Panc1 (cell line): ENCODE measurements at places on chromosomes 16 and 17. TPM values are rescaled to one million over a fixed set of nuclear protein-coding genes. Genes with fewer than 3 reads are reported as not detected.

KRTAP29-1 gene
- total RNA-seq = not detected

SP2 gene
- 25.6 TPM for total RNA-seq

MYH13 gene
- not detected for total RNA-seq

MYH2 gene
- not detected for total RNA-seq

- no peak for DNase-seq
Measured at GRCh38 chr17:43695970-43696865, 34.5 kb upstream of the MEOX1 start.

GRCh38 chr17:63116967-63117830, 151.2 kb downstream of the TANC2 start:
- DNase-seq = no peak

- DNase-seq = no peak
Measured at GRCh38 chr16:51876934-51877333, 670.0 kb downstream of the TOX3 start.

GRCh38 chr16:56742030-56742984, 12.4 kb downstream of the NUP93 start:
- DNase-seq = no peak

- no peak for DNase-seq
Measured at GRCh38 chr16:31107465-31107867, 720 bp upstream of the BCKDK start.

DNA sequence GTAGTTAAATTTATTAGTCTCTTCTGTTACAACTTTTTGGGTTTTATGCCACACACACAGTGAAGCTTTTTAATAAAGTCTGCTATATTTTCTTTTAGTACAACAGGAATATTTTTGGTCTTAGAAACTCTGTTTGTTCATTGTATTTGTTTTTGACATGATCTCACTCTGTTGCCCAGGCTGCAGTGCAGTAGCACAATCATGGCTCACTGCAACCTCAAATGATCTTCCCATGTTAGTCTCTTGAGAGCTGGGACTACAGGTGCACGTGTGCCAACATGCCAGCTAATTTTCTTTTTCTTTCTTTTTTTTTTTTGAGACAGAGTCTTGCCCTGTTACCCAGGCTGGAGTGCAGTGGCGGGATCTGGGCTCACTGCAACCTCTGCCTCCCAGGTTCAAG, 27.1 kb downstream of the PPM1D start:
- no peak for DNase-seq

- DNase-seq = no peak
Measured at GRCh38 chr16:19680881-19681340, 37.1 kb downstream of the KNOP1 start.

DNA sequence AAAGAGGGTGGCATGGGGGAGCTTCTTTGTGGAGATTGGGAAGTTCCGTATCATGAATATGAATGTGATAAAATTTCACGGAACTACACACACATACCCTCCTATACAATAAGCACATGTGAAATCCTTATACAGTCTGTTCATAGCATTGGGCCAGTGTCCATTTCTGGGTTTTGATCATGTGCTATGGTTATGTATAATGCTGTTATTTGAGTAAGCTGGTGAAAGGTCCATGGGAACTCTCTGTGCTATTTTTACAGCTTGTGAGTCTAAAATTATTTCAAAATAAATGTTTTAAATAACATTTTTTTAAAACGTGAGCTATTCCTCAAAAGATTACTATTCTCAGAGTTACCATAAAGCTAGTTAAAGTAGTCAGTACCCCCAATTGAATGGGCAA, 205.2 kb upstream of the CACNG5 start:
- DNase-seq = no peak

GRCh38 chr16:80986557-80986956, 20.1 kb downstream of the CMC2 start:
- no peak for DNase-seq

GRCh38 chr17:51610155-51610554, 349.8 kb downstream of the UTP18 start:
- no peak for DNase-seq
